ENCODE measurements at places on chromosomes 13 and 19.
A peak's percentile ranks its signal among the peaks of the same experiment; 100 is the strongest.

DNA sequence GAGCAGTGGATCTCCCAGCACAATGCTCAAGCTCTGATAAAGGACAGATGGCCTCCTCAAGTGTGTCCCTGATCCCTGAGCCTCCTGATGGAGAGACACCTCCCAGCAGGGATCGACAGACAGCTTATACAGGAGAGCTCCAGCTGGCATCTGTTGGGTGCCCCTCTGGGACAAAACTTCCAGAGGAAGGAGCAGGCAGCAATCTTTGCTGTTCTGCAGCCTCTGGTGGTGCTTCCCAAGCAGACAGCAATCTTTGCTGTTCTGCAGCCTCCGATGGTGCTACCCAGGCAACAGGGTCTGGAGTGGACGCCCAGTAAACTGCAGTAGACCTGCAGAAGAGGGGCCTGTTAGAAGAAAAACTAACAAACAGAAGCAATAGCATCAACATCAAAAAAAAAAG, 349.3 kb upstream of the SPRY2 start:
- no peak for DNase-seq

- no peak for DNase-seq
Measured at GRCh38 chr19:29810504-29810871, 1.3 kb upstream of the CCNE1 start.

DNA sequence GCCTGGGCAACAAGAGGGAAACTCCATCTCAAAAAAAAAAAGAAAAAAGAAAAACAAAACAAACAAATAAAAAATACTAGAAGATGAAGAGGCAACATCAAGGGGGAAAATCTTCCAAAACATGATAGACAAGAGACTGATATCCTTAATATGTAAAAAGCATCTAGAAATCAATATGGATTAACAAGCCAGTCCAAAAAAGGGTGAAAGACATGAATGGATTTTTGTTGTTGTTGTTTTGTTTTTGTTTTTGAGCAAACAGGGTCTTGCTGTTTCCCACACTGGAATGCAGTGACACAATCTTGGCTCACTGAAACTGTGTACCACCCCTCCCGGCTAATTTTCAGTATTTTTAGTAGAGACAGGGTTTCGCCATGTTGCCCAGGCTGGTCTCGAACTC, 4.0 kb upstream of the TINCR start:
- DNase-seq, result no peak

GRCh38 chr19:632579-633067, 714 bp downstream of the POLRMT start:
- no peak for DNase-seq

- DNase-seq, result peak; percentile 74
Measured at GRCh38 chr19:18156841-18157464, 4.0 kb downstream of the PIK3R2 start.

DNA sequence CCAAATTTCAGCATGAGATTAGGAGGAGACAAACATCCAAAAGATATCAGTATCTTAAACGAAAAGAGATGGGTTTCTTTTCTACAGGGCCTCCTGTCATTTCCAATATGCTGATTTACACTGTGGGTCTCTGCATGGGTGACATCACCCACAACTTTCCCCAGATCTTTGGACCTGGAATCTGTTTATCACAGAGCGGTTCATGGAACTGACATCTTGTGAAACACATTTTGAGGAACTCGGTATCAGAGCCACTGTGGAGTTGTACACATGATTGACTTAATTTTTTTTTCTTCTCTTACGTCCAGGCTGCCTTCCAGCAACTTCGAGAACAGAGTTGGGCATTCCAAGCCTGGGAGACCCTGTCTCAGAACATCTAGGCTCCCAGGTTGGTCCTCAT, 80.2 kb upstream of the SERP2 start:
- no peak for DNase-seq

DNA sequence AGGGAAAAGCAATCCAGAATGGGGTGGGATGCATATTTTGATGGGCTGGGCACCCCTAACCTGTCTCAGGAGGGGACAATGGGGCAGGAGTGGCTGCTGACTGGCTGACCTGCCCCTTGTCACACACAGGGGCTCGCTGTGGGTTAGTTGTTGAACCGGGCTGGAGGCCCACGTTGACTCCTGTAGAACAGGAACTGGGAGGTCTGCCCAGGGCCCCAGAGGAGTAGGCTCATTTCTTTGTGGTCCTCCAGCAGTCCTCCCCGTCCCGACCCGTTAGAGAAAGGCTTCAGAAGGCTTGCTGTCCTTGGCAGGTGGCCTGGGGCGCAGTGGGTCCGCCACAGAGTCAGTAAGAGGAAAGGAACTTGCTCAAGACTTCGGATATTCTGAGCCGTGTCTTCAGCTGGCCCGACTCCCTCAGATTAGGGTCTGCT, 70.1 kb downstream of the COL4A1 start:
- DNase-seq, result no peak

DNA sequence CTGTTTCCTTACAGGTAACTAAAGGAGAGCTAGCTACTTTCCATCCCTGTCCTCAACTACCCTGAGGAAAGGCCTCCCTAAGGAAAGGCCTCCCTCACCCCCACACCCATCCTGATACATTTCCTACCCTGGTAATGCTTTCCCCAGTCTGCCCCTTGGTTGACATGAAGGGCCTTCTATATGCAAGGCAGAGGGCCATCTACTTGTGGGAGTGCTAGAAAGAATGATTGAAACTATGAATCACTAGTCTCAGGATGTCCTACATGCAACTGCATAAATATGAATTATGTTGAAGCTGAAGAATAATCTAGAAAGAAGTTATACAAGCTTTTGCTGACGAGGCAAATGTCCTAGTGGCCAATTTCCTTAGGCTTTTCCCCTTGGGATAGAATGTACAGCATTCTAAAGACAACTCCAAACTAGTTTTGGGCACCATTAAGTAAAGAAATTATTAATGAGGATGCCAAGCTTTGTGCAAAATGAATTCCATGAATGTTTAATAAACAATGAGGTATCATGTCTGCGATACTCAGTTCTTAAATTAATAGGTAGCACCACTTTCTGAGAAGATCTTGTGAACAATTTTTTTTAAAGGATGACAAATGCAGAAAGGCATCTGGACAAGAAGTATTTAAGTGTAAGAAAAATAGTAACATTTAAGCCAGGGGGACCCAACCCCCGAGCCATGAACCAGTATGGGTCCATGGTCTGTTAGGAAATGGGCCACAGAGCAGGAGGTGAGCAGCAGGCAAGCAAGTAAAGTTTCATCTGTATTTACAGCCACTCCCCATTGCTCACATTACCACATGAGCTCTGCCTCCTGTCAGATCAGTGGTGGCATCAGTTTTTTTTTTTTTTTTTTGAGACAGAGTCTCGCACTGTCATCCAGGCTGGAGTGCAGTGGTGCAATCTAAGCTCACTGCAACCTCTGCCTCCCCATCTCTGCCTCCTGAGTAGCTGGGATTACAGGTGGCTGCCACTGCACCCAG, 223.0 kb downstream of the LHFPL6 start:
- no peak for DNase-seq

- peak; percentile 30 for DNase-seq
Measured at GRCh38 chr13:66430269-66430668, 799.9 kb downstream of the PCDH9 start.

DNA sequence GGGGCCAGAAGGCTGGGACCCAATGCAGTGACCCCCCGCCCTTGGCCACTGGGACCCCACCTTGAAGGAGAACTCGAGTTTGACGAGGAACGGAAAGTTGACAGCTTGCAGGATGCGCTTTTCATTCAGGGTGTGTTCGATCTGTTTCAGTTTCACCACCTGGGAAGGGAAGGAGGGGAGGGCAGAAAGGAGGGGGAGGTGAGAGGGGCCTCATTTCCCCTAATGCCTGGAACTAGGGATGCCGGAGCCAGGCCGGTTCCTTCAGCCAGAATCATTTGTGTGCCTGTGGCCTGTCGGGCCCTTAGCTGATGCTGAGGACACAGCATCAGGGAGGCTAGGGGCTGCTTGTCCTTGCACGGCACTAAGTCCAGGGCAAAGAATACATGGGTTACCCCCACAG, 12.2 kb upstream of the SAMD1 start:
- DNase-seq, result no peak

DNA sequence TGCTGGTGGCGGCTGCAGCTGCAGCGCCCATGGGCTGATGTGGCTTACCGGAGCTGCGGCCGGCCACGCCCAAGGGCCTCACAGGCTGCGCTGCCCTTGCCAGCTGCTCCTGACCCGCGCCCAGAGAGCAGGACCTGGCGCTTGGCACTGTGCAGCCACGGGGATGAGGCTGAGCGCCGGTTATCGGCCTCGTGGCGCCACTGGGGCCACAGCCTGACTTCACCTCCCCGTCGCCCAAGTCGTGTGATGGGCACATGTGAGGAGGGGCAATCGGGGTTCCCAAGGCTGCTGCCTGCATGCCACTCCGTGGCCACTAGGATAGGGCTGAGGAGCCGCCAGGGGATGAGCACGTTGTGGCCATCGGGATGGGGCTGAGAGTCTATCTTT, 77.2 kb upstream of the PABPC3 start:
- no peak for DNase-seq

- no peak for DNase-seq
Measured at GRCh38 chr19:7395360-7396066, 46.8 kb downstream of the ARHGEF18 start.

DNA sequence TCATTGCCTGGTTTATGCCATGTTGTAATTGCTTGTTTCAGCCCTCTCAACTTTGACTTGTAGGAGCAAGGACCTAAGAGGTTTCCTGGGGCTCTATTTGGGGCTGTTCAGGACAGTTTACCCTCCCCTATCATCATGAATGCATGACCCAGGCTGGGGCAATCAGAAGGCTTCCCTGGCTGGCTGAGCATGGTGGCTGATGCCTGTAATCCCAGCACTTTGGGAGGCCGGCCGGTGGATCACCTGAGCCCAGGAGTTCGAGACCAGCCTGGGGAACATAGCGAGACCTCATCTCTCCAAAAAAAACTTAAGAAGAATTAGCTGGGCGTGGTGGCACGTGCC, 6.1 kb upstream of the LSM4 start:
- DNase-seq, result no peak

GRCh38 chr19:32035626-32036025, 309.8 kb upstream of the ZNF507 start:
- DNase-seq, result no peak

GRCh38 chr19:50202386-50202785, 1.0 kb upstream of the MYH14 start:
- DNase-seq, result no peak

- no peak for DNase-seq
Measured at GRCh38 chr13:24887759-24888158, 123.8 kb downstream of the RNF17 start.

GRCh38 chr19:47623151-47623920, 14.4 kb downstream of the BICRA start:
- DNase-seq, result no peak

DNA sequence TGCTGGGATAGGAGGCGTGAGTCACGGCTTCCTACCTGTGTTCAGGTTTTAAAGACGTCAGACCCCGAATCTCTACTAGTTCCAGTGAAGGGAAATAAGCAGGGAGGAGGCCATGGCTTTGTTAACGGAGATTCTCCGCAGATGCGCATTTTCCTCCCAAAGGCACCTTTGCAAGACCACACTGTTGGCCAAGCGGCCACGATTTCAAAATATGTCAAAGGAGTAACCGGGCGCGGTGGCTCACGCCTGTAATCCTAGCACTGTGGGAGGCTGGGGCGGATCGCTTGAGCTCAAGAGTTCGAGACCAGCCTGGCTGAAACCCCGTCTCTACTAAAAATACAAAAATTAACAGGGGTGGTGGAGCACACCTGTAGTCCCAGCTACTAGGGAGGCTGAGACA, 21.9 kb downstream of the ZNF763 start:
- DNase-seq, result no peak

- DNase-seq, result no peak
Measured at GRCh38 chr13:29515372-29515771, 80.1 kb downstream of the SLC7A1 start.

DNA sequence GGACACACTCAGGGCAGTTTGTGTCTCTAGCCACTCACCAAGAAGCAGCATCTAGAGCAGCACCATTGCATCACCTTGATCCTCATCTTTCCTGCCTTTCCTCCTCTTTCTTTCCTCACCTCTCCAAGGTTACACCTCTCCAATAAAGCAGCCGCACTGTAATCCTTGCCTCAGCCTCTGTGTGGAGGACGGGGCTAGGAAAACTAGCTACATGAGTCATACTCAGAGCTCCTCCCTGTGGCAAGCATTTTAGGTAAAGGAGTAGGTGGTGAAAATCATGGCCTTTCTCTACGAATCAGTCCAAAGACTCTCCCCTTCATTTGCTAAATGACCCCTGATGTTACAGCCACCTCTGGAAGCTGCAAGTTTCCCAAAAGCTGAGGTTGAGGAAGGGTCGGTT, 108.9 kb downstream of the DNAJC15 start:
- DNase-seq, result no peak

GRCh38 chr13:33079960-33080359, 63.7 kb downstream of the KL start:
- no peak for DNase-seq

- no peak for DNase-seq
Measured at GRCh38 chr19:3208317-3209207, 15.9 kb upstream of the CELF5 start.

GRCh38 chr13:35923347-35923746, 207.8 kb downstream of the DCLK1 start:
- DNase-seq, result no peak

DNA sequence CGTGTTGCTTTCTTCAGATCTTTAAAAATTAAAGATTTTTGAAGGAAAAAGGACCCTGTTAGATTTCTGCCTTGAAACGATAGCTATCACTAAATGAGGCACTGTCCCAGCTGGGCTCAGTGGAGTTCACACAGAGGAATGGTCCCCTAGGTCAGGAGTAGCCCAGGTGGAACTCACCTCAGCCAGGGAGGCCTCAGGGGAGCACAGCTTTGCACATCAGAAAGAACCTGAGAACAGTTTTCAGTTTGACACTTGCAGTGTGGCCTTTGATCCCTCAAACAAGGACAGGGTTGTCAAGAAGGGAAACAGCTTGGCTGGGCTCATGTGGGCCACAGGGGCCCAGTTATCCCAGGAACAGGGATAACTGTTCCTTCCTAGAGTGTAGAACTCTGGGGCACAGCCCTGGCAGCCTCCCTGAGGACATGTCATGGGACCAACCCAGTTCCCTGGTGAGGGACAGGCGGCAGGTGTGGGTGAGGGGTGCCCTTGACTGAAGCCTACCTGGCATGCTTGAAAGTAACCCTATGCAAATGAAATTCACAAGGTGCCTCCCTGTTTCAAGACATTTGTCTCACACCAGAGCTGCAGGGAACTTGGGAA, 59.4 kb downstream of the CHST8 start:
- no peak for DNase-seq

- no peak for DNase-seq
Measured at GRCh38 chr13:86601351-86601750, 802.1 kb upstream of the SLITRK6 start.

- no peak for DNase-seq
Measured at GRCh38 chr13:98796798-98797197, 44.3 kb upstream of the SLC15A1 start.

All from hindlimb muscle (tissue), 1 donor.